KBM-7 (cell line): ENCODE measurements at places on chromosomes 13 and 19.

- DNase-seq: no peak
Measured at GRCh38 chr13:40599747-40600146, 66.7 kb downstream of the FOXO1 start.

DNA sequence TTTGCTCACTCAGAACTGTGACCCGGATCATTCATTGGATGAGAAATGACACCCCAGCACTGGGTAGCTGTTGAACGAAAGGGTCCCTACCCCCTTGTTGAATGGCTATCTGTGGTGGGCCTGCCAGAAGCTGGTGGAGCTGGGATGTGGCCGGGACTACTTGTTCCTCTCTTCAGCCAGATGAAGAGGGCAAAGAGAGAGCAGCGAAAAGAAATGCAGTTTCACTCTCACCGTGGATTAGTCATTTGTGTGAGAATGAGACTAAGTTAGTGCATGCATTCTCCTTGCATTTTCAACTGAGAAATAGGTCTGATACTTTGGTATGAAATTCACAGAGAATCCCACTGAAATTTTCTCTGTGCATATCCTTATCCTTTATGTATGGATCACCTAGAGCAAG, 553.1 kb downstream of the IRS2 start:
- DNase-seq: no peak

- no peak for DNase-seq
Measured at GRCh38 chr19:50912727-50913716, 1.8 kb upstream of the KLK4 start.

- no peak for DNase-seq
Measured at GRCh38 chr13:43815204-43815603, 28.4 kb upstream of the ENOX1 start.

GRCh38 chr13:41919741-41920487, 41.0 kb downstream of the VWA8 start:
- DNase-seq: no peak

DNA sequence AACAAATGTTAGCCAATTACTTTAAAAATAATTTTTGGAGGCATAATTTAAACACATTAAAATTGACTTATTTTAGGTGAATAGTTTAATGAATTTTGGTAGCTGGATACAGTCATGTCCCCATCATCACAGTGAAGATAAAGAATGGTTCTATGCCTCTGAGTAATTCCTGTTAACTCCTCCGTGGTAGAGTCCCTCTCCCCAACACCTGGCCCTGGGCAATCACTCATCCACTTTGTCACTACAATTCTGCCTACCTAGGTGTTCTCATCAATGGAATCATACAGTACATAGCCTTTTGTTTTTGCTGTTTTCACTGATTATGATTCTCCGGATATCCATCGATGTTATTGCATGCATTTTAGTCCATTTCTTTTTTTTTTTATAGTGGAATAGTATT, 55.6 kb downstream of the ING1 start:
- no peak for DNase-seq

- DNase-seq: no peak
Measured at GRCh38 chr13:101059793-101060192, 356.5 kb downstream of the NALCN start.

DNA sequence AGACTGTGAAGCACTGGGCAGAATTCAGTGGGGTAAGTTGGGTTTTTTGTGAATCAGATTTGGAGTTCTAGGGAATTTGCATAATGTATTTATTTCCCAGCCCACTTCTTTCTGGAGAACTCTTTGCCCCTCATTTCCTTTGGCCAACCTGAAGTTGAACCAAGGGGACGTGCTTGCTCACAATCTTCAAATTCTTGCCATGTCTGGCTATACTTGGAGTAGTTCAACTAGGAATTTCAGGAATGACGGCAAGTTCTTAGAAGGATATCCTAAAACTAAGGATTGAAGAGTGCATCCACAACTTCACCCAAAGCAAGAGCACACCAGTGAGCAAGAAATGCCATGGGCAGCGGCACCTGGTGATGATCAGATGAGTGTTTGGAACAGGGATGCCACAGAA, 88.5 kb downstream of the TEX26 start:
- DNase-seq: no peak

DNA sequence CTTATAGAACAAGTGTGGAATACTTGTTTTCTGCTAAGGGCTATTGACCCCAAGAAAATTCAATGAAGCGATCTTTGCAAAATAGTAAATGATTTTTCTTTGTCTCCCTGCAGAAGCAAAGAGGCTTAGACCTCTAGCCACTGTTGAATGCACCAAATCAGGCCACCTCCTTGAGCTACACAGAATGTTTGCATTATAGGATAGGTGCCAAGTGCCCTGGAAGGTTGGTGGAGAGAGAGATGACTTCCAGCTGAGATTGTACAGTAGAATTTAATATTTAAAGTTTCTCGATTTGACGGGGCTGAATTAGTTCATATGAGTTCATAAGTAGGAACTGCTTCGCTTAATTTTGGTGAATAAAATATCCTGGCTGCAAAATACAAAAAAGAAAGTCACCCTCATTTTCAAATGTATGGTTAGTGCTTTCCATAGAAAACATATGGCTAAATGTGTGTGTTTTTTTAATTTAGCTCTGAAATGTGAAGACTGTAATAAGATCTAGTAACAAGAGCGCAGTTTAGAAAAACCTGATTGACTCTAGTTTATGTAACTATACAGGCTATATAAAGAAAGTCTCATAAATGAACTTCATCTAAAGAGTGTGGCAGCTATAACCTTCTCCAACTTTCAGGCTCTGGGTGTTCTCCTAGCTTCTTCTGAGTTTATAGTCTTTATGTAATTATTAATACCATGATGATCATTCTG, 41.6 kb downstream of the LRCH1 start:
- DNase-seq: no peak

DNA sequence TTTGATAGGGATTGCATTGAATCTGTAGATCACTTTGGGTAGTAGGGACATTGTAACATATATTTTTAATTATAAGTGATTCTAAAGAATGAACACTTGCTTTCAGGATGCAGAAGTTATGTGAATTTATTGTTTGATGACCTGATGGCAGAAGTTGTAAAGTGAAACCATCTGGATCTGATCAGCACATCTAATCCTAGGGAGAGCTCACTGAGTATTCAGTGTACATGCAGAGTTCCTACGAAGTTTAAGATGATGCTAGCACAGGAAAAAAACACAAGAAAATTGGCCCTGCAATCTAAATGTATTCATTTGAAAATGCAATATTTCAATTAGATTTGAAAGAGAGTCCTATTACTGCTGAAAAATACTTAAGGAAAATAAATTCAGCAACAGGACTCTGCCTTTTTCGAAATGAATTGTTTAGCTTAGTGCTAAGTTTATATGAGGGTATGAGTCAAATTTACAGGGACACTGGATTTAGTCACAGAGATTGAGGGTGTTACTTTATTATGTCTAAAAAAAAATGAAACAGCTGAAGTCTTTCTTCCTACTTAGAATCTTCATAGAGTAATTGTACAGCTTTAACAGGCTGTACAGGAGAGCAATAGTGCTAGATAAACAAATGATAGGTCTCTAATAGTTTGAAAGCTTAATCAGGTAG, 385.7 kb downstream of the DCT start:
- DNase-seq: no peak

DNA sequence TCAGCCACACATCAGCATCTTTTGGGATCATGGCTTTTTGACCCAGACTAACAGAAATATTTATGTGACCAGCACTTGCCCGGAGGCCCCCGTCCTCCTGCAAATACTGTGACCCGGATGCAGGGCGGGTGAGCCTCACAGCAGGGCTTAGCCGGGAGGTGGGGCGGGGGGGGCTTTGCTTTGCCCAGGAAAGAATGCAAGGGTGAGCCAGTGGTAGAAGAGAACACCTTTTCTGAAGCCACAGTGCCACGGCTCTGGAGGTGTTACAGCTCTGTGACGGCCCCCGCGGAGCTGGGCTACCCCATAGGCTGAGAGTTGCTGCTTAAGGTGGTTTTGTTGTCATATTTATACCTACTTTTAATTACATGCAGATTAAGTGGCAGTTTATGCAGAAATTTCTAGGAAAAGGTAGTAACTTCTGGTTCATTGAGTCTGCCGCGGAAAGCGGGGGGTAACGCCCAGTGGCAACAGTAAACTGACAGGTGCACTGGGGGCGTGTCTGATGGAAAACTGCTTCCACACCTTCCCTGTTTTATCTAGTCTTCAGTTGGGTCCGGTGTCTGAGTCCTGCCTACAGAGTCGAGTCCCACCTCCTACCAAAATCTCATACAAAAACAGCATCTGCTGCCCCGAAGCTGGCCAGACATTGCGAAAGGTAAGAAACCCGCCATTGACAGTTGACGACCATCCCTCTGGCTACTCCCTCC, 187.9 kb downstream of the TEX29 start:
- DNase-seq: no peak

DNA sequence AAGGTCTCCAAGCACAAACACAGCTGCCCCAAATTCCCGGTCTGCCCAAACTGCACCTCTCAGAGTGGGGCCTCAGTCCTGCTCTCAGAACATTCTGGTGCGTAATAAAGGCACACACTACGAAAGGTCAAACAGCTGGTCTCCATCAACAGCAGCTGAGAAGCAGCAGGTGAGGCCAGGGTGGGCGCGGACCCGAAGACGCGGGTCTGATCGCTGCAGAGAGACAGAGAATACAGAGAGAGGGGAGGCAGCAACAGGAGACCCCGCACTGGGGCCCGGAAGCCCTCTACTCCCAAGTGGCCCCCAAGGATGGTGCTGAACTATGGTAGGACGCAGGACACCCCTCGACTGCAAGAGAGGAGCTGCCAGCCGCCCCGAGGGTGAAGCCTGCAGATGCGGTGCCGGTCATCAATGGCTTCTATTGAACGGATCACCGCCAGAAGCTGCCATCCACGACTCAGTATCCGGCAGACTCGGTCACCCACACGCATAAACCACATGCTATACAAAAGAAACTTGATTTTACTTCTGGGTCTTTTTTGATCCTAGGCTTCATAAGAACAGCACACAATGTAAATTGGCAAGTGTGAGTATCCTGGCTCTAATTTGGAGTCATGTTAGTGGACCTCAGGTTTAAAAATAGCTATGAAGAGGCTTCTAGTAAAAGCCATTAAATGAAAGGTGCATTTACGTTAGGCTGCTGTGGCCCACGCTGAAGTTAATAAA, 33.4 kb downstream of the STK24 start:
- DNase-seq: no peak
